ENCODE measurements at places on chromosomes 2 and 18. TPM values are rescaled to one million over a fixed set of nuclear protein-coding genes. Genes with fewer than 3 reads are reported as not detected.

The TCF4 gene
- polyA plus RNA-seq = 26.3 TPM

The DSG2 gene
- polyA plus RNA-seq = 0.43 TPM

The RIT2 gene
- not detected for polyA plus RNA-seq

The DUSP19 gene
- 2.4 TPM for polyA plus RNA-seq

The ALPG gene
- not detected for polyA plus RNA-seq

The MARCHF4 gene
- polyA plus RNA-seq = not detected

The DNAJC5G gene
- not detected for polyA plus RNA-seq

The FEV gene
- not detected for polyA plus RNA-seq

The ARL4C gene
- 12.2 TPM for polyA plus RNA-seq

The ATRAID gene
- 85.1 TPM for polyA plus RNA-seq

- DNase-seq = peak; percentile 17
Measured at GRCh38 chr2:239539083-239539775, 138.4 kb upstream of the HDAC4 start.

GRCh38 chr18:56166914-56167313 lies 471.5 kb downstream of the TXNL1 start:
- DNase-seq = no peak

DNA sequence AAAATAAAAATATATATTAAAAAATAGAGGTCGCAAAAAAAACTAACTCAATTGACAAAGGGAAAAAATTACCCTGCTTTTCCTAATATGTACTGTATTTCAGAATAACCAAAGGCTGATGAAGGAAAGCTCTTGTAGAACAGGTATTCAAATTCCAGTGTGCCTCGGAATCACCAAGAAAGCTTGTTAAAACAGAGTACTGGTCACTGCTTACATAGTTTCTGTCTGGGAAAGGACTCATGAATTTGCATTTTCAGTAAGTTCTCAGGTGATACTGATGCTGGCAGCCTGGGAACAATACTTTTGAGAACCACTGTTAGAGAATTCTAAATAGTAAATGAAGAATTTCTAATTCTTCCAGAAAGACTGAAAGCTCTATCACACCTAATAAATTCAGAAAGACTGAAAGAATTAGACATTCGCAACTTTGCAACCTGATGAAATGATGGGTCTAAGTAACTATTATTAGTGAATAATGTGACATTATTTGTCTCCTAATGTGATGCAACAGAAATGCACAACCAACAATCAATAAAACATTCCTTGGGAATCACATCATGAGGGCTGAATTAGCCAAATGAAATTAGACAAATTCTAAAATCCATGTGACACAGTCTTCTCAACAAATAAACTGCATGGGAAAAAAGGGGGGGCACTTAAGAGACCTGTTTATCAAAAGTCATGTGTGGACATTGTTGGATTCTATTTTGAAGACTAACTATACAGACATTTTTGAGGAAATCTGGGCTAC lies 21.9 kb downstream of the RPRD1A start:
- DNase-seq = no peak

DNA sequence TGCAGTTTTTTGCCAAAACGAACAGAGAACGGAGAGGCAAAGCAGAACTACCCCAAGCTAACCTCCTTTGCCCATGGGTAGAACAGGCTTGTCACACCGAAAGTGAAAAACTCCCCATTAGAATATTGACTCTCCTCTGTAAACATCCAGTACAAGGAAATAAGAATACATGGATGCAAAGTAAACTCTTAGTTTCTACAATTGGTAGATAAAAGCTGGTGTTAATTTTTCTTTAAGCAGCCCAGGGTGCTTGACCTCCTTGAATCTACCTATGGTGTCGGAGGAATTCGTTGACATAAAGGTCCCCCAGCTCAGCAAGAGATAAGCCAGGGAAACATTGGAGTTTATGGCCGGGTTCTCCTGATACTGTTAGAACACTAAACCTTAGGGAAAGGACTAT lies 48.4 kb upstream of the DSG1 start:
- no peak for DNase-seq

DNA sequence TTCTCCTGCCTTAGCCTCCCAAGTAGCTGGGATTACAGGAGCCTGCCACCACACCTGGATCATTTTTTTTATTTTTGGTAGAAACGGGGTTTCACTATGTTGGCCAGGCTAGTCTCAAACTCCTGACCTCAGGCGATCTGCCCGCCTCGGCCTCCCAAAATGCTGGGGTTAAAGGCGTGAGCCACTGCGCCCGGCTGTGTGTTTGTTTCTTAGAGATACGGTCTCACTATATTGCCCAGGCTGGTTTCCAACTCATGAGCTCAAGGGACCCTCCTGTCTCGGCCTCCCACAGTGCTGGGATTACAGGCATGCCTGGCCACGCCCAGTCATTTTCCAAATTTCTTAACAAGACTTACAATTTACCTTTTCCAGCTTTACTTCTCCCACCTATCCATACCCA lies 940 bp upstream of the MRPL19 start:
- peak; percentile 75 for DNase-seq

GRCh38 chr18:35460736-35461161 lies 37.0 kb downstream of the INO80C start:
- no peak for DNase-seq

DNA sequence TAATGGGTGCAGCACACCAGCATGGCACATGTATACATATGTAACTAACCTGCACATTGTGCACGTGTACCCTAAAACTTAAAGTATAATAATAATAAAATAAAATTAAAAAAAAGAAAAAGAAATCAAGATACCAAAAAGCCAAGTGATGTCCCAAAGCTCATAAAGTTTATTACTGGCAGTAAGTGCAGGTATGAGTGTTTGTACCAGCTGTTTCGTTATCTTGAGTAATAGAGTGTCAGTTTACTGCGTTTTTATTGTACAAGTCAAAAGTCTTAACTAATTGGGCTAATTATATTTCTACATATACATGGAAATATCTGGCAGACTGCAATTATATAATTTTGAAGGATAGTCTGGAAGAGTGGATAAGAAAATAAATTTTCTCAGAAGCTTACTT lies 41.8 kb downstream of the MFSD6 start:
- no peak for DNase-seq

- no peak for DNase-seq
Measured at GRCh38 chr18:25464227-25464626, 112.3 kb upstream of the ZNF521 start.

- DNase-seq = no peak
Measured at GRCh38 chr2:86254576-86255538, 55.6 kb downstream of the MRPL35 start.

DNA sequence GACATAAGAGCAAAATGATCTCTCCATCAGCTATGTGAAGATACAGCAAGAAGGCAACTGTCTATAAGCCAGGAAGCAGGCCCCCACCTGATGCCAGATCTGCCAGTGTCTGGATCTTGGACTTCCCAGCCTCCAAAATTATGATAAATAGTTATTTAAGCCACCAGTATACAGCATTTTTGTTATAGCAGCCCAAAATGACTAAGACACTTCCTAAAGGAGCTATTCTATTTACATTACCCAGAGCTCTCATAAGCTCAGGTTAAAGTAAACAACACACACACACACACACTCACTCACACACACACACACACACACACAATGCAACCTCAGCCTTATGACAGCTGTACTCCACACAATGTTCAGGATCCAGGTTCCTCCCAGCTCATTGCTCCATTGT lies 5.7 kb upstream of the YPEL5 start:
- no peak for DNase-seq

DNA sequence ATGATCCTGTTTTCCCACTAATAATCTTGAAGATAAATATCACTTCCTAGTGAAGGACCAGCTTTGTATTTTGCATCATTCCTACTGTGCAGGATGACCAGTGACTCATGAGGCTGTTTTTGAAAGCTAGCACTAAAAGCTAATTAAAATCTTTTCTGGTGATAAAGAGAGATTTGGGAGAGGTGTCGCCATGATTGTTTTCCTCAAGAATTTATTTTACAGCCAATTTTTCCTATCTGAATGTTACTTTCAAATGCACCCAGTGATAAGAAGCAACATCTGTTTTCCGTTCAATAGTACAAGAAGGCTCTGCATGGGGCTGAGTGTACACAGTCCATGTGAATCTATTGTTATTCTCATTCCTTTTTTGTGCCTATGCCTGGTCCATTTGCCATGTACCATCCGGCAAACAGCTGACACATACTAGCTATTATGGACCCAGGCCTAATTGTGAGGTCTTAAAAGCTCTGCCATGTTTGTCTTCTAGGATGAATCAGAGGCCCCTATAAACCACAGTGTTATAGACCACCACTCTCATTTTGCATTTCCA lies 28.4 kb downstream of the MEIS1 start:
- DNase-seq = no peak

DNA sequence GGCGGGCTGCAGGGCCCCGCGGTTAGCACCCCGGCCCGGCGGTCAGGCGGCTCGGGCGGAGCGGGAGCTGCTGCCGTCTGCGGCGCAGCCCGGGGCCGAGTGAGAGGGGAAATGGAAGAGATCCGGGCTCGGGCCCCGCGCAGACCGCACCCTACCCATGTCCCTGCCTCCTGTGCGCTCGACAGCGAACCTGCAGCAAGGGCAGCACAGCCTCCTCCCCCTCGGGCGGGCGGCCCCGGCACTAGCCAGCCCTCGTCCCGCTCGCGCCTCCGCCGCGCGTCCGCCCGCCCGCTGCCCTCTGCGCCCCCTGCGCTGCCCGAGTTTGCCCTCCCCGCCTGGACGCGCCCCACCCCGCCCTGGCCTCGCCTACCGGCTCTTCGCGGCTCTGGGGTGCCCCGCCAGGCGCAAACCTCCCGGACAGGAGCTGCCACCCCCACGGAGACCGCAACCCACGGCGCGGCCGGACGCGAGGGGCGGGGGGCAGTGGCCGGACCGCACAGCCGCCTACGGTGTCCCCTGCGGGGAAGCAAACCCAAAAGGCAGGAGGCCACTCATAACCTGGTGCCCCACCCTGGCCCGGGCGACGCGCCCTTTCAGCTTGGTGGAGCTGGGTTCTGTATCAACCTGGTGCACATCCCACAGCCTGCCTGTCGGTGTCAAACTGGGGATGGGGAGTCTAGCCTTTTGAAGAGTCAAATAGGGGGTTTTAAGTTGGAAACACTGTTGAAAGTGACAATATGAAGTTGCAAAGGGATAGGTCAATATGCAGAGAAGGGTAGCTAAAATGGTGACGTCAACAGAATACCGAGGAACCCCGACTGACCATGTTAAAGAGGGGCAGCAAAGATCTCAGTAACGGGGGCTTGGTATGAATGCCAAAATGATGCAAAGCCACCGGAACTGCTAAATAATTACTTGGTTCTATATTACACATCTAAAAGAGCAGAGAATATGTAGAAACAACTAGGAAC lies at the start of gene IHH:
TSS of gene IHH (minus strand) at position 101 of the 971 bp plus-strand sequence. CDS start 454 bp downstream, outside the sequence.
- DNase-seq = no peak

- peak; percentile 79 for DNase-seq
Measured at GRCh38 chr2:127105656-127106456, 1.1 kb downstream of the BIN1 start.

GRCh38 chr18:7568426-7568825 lies 1.3 kb downstream of the PTPRM start:
- DNase-seq = peak; percentile 82

DNA sequence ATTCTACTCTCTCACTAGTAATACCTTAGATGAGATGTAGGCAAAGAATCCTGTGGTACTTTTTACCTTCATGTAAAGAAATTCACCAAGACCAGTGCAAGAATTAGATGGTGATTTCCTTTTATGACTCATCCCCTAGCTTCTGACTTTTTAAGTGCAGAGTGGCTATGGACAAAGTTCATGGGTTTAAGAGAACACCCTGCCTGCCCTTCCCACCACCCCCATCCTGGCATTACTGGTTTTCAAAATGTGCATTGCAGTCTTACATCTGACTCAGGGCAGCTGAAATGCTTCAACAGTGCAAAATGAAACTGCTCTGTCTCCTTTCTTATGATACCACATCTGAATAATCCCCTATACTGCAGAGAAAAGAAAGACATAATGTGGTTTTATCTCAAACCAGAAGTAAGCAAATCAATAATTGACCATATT lies 22.6 kb downstream of the MAIP1 start:
- DNase-seq = no peak

GRCh38 chr18:2680216-2680792 lies 24.8 kb downstream of the SMCHD1 start:
- DNase-seq = no peak

DNA sequence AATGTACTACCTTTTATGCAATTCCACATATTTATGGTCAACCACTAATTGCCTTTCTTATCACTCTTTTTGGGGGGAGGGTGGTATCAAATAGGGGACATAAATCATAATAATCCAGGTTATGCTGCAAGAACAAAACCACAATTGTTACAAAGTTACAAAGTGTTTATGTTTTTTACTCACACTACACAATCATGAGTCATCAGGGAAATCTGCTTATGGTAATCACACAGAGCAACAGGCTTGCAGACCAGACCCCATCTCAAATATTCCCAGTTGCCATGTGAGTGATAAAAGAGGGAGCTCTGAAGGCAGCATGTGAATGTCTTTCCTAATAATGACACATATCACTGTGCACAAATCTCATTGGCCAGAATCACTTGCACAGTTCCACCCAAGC lies 304.7 kb upstream of the TMEFF2 start:
- DNase-seq = no peak
